OCI-M1 (cell line): ENCODE measurements at places on chromosomes 13 and 19.
A peak's percentile ranks its signal among the peaks of the same experiment; 100 is the strongest.

GRCh38 chr19:512547-513365, 5.5 kb downstream of the TPGS1 start:
- no peak for DNase-seq

DNA sequence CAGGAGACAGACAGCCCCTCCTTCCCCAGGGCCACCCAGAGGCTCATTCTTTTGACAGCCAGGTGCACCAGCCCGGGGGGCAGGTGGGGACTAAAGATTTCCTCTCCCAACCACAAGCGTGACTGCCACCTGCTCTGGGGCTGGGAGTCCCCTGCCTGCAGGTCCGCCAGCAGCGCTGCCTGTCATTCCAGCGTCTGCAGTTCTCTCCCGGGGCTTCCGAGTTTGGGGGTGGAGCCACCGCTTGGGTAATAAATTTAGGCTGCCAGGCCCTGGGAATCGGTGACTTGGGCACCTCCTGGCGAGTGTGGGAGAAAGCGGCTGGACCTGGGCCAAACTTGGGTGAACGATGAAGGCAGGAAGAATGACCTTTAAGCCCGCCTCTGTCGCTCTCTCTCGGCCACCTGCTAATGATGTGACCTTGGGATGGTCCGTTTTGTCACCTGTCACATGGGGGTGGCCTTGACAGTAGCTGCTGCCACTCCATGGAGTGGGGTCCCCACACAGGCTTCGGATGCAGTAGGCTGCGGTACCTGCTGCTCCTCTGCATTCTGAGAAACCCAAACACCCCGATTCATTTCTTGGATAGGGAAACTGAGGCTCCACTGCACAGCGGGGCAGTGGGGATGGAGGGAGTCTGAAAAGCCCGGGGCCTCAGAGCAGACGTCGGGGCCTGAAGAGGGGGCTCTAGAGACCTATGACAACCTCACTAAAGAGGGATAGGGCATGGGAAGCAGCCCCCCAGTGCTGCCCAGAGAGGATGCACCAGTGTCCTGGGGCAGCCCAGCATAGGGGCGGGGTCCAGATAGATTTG, 12.8 kb downstream of the FUT6 start:
- DNase-seq: peak; percentile 63

DNA sequence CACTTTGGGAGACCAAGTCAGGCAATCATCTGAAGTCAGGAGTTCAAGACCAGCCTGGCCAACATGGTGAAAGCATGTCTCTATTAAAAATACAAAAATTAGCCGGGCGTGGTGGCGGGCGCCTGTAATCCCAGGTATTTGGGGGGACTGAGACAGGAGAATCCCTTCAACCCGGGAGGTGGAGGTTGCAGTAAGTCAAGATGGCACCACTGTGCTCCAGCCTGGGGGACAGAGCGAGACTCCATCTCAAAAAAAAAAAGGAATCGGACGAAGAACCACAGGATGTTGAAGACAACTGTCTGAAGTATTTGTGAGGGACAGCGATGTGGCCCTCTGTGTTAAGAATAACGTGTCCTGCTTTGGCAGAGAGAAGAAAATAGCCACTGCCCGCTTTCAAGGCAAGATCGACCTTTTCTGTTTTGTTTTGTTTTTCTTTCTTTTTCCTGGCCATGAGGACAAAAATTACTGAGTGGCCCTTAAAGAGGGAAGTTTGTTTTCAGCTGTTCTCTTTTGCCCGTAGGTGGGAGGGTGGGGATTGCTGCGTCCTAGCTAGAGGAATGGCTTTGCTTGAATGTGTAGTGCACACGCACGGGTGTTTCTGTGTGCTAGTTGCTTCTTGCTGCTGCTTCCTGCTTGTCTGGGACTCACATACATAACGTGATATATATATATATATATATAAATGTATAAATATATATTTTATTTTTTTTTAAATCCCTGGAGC, 6.2 kb upstream of the PRKCG start:
- DNase-seq: no peak

DNA sequence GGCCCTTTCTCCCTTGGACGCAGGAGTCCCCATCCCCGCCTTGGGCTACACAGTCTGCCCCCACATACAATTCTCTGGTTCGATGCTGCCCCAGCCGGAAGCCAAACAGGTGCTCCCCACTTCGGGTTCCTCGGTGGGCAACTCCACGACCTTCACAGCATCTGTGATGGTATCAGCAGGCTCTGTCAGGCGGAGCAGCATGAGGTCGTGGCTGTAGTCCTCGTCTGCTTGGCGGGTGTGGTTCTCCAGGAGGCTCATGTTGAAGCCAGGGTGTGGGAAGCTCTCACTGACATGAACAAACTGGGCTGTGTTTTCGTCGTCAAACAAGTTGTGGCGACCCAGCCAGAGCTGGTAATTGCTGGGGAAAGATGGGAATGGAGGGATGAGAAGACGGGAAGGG, 3.5 kb downstream of the KLK1 start:
- DNase-seq: no peak

DNA sequence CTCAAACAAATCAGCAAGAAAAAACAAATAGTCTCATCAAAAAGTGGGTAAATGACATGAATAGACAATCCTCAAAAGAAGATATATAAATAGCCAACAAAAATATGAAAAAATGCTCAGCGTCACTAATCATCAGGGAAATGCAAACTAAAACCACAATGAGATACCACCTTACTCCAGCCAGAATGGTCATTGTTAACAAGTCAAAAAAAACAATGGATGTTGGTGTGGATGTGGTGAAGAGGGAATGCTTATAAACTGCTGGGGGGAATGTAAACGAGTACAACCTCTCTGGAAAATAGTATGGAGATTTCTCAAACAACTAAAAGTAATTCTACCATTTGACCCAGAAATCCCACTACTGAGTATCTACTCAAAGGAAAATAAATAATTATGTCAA, 239.2 kb upstream of the RFC3 start:
- no peak for DNase-seq

- DNase-seq: peak; percentile 1
Measured at GRCh38 chr19:2488942-2489731, 13.2 kb downstream of the GADD45B start.

DNA sequence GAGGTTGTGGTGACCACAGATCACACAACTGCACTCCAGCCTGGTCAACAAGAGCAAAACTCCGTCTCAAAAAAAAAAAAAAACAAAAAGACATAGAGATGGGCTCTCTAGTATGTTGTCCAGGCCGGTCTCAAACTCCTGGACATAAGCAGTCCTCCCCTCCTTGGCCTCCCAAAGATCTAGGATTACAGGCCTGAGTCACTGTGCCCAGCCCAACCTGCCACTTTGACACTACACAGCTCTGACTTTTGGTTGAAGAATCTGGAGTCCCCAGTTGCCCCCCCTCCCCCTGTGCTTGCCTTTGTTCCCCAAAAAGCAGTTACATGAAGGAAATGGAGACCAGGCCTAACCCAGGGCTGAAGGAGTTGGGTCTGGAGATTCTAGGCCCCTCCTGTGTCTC, 12.9 kb downstream of the CARM1 start:
- no peak for DNase-seq

DNA sequence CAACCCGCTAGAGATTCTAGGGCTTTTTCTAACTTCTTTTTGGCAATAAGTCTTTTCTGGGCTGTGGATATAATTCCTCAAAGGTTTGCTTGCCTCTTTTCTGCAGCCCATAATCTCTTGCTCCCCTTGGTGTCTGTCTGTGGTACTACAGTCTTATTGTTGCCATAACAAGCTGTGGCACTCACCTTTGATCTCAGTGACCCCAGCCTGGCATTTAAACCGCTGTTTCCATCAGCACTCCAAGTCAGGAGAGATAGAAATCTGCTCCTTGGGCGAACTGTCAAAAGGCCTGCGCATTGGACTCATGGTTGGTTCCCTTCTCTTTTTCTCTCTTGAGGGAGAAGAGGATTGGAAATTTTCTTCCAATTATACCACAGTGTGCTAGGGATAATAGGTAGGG, 14.5 kb upstream of the MPHOSPH8 start:
- peak; percentile 23 for DNase-seq

DNA sequence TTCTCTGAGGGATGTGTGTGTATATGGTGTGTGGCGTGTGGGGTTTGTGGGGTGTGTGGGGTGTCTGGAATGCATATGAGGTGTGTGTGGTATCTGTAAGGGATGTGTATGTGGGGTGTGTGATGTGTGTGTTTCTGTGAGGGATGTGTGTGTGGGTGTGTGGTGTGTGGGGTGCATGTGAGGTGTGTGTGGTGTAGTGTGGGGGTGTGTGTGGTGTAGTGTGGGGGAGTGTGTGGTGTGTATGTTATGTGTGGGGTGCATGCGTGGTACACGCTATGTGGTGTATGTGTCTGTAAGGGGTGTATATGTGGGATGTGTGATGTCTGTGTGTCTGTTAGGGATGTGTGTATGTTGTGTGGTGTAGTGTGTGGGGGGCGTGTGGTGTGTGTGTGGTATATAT, 300.0 kb downstream of the FGF9 start:
- no peak for DNase-seq

GRCh38 chr19:480016-480855, 16.1 kb upstream of the MADCAM1 start:
- DNase-seq: peak; percentile 38
